ENCODE measurements at places on chromosomes 4 and X.

DNA sequence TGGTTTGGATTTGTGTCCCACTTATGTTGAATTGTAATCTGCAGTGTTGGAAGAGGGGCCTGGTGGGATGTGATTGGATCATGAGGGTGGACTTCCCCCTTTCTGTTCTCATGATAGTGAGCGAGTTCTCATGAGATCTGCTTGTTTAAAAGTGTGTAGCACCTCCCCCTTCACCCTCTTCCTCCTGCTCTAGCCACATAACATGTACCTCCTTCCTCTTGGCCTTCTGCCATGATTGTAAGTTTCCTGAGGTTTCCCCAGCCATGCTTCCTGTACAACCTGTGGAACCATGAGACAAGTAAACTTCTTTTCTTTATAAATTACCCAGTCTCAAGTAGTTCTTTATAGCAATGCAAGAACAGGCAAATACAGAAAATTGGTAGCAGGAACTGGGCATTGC, 138.7 kb downstream of the INPP4B start:
- no peak for DNase-seq

DNA sequence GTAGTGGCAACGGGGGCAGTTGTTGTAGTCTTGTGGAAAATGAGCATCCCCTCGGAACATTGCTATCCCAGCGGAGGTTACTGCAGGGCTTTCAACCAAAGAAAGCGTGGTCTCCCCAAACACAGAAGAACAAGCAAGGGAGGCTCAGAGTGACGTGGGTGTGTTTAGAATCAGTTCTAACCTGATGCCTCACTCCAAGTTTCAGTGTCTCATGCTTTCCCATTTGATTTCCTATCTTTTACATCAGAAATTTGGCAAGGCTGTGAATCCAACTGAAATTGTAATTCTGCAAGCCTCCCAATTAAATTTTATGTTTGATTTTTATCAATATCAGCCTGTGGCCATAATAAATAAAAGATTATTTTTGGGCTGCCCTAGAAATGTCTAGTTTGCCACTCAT, 156.1 kb upstream of the LNX1 start:
- no peak for DNase-seq

DNA sequence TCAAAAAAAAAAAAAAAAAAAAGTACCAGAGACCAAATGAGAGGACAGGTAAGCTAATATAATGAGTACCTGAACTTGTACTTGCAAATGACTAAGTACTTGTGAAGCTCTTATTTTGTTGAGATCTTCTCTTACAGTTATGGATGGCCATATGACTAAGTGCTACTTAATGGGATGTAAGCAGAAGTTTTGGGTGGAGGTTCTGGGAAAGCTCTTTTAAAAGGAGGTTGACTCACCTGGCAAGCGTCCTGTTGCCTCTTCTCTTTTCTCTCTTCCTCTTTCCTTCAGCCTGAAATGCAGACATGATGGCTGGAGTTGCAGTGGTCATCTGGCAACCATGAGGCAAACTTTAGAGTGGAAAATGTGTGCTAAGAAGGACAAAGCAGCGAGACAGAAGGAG, 36.9 kb upstream of the MED14 start:
- no peak for DNase-seq

DNA sequence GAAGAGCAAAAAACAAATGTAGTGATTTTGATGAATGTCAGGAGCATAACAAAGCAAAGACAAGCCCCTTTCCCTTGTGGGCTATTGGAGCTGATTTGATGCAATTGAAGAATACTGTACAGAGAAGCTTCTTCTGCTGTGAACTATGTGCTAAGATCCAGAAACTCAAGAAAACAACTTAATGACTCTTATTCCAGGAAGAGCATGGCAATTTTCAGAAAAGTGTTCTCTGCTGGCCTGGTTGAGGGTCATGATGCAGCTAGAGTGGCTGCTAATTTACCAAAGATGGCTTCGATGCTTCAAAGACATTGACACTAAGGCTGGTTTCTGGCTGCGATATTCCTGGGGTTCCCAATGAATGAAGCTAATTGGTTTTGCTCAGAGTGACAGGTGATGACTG, 45.8 kb downstream of the TNIP3 start:
- DNase-seq, result no peak

DNA sequence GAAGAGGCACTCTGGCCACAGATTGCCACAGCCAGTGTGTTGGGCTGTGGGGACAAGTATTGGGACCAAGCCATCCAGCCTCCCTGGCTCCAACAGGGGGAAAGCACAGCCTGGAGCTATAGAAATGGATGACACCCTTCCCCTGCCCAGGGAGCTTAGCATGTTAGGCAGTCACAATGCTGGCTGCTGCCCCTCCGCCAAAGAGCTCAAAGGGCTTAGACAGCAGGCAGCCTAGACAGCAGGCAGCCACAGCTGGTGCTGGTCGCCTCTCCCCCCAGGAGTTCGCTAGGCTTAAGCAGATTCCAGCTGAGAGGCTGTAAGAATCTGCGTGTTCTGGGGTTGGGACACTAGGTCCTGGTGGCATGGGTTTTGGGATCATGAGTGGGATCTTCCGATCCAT, 94.5 kb upstream of the MXRA5 start:
- no peak for DNase-seq

DNA sequence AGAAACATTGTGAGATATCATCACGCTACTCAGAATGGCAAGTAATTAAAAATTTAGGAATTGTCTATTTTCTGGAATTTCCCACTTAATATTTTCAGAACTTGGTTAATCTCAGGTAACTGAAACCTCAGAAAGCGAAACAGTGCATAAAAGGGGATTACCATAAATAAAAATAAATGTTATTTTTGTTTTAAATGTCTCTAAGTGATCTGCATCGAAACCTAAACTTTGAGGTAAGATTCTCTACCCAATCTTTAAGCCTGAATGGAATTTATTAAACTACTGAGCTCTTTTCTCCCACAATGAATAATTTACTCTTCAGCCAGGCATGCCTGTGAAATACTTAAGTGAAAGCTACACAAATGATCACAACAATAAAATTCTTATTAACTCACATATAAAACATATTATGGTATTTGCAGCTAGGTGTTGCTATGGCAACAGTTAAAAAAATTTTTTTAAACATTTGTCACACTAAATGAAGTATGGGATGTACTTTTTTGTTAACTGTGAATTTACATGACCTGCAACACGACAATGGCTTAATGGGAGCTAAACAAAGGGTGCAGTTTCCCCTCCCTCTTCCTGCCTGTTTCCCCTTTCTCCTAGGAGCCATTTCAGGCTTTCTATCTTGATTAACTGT, 220.2 kb upstream of the PRPS2 start:
- no peak for DNase-seq

- DNase-seq, result no peak
These were observed 277.9 kb downstream of the ADGRA3 start for GRCh38 chr4:22237846-22238494.

- DNase-seq, result no peak
These were observed 116.2 kb upstream of the TLL1 start for GRCh38 chr4:165756836-165757235.

DNA sequence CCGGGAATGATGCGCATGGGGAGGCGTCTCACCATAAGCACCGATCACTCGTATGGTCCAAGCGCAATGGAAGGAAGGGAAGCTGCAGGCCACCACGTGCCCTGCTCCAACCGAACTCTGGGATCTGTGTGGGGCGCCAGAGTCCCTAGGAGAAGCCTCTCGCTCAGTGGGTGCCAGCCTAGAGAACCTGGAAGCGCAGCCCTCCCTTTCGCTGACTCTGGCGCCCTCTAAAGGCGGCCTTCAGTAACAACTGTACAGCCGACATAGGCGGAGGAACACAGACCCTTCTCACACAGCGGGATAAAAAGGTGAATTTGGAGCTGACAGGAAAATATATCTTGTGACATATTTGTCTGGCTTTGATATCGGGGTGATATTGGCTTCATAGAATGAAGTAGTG, 76.0 kb downstream of the INTS6L start:
- DNase-seq, result peak; percentile 7

- DNase-seq, result no peak
These were observed 235.3 kb downstream of the TENM3 start for GRCh38 chr4:182478475-182478874.

DNA sequence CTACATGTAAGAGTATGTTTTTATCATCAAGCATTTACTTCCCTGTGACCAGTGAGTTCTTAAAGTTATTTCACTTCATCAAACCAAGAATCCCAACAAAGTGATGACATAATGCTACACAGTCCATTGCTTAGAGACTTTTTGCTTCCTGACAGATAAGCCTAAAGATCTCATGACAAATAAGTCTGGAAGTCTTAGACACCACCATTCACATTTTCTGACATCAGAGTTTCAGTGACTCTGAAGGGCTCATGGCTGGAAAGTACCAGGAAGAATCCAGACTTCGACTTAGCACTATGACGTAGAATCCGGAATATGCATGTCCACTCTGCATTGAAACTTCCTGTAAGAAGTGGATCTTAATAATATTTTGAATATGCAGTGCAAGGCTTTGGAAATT, 53.7 kb downstream of the CLDN22 start:
- no peak for DNase-seq

DNA sequence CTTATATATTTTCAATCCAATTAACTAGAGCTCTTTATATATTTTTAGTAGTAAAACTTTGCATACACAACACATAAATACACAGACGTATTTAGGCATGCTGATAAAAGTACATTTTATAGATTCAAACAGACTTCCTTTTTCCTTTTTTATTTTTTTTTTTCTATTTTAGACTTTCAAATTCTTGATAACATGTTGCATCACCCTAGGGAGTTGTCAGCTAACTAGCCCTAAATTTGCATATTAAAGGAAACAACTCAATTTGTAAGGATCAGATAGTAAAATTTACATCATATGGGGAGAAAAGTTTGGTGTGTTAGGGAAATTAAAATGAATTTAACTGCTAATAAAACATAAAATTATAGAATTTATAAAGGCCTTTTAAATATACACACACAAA, 47.4 kb upstream of the APOOL start:
- no peak for DNase-seq

DNA sequence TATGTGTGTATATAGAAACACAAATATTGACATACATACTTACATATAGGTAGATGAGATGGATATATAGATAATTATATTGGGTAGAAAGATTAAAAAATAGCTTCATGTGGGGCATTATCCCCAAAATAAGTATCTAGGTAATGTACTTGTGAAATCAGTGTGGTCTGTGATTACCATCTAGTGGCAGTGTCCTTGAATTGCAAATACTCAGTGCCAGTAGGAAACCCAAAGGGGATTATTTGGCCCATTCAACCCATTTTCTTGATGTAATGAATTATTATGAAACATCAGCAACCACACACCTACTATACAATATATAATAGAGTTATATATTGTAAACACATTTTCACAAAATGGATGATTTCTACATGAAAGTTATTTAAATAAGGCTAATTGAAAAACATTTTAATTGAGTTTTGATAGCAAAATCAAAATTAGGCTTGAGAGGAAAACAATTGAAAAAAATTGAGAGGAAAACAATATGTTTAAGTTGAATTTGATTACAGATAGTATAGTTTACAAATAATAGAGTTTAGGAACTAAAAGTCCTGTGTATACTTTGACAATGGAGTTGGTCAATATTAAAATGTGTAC, 389.4 kb downstream of the GALNTL6 start:
- no peak for DNase-seq

DNA sequence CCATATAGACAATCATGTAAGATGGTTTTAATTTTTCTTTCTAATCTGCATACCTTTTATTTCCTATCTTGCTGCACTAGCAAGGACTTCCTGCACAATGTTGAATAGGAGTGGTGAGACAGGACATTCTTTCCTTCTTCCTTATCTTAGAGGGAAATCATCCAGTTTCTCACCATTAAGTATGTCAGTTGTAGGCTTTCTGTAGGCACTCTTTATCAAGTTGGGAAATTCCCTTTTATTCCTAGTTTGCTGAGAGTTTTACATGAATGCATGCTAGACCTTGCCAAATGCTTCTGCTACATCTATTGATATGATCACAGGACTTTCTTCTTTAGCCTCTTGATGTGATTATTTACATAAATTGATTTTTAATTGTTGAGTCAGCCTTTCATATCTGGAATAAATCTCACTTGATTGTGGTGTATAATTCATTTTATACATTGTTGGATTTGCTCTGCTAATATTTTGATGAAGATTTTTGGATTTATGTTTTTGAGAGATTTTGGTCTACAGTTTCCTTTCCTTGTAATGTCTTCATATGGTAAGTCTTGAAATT, 23.8 kb downstream of the RNF175 start:
- no peak for DNase-seq

DNA sequence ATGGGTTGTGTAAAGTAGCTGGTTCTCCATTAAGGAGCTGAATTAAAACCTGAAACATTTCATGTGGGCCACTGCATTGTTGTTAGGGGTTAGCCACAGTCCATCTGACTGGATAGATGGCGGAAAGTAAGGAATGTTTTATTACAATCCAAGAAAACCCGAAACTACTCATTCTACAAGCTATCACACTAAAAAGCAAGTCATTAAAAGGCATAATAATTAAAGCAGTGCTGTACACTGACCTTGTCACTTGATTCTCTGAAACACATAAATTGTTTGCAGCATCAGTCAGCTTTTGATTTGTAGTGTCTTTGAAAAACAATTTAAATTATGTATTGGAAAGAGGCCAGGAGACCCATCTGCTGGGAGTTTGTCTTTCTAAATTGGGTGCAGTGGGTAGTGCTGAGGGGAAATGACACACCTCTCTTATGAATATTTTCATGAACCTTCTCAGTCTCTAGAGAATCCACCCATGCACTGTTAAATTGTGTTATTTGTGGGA, 75.7 kb upstream of the ANK2 start:
- DNase-seq, result no peak

DNA sequence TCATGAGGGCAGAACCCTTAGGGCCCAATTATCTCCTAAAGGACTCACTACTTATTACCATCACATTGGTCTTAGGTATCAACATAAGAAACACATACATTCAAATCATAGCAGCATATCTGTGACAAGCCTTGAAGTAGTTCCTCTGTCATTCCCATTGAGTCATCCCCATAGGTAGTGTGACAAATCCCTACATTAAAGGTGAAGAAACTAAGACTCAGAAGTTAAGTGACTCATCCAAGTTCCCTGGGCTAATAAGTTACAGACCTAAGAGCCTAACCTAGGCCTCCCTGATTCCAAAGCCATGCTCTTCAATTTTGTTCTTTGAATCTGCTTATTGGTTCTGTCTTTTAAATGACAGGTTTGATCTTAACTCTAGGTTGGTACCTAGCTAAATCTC, 58.2 kb downstream of the CD38 start:
- DNase-seq, result no peak

DNA sequence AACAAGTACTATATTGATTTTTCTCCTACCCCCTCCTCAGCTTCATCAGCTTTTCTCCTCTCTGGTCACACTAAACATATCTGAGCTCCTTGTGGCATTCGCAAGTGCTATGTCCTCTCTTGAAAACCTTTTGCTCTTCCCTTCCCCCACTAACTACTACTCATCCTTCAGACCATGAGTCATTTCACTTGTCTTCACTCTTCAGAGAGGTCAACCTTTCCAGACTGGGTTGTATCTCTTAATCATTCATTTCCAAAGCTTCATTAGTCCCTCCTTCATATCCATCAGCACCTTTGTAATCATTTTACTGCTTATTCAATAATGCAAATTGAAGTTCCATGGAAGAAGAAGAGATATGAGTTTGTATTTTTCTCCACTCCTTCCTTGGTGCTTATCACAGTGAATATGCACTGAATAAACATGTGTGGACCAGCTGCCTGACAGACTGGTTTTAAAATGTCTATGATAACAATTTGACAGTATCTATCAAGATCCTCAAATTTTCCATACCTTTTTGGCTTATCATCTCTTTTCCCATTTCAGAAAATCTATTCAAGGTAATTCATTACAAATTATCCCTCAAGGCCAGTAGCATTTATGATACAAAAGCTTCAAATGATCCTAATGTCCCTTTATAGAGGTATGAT, 28.4 kb downstream of the DDX60L start:
- no peak for DNase-seq

Data from activated CD4-positive, alpha-beta T cell treated with anti-CD3 and anti-CD28 coated beads for 1 hour (primary cell).